ENCODE measurements at places on chromosomes 1 and 21. TPM values are rescaled to one million over a fixed set of nuclear protein-coding genes. Genes with fewer than 3 reads are reported as not detected.

The MAP10 gene
- 0.64 TPM for total RNA-seq

The KRTAP19-1 gene
- not detected for total RNA-seq

The PDC gene
- not detected for total RNA-seq

The CRP gene
- total RNA-seq, result not detected

The SIM2 gene
- total RNA-seq, result not detected

The GPR161 gene
- 11.9 TPM for total RNA-seq

The OR10Z1 gene
- not detected for total RNA-seq

DNA sequence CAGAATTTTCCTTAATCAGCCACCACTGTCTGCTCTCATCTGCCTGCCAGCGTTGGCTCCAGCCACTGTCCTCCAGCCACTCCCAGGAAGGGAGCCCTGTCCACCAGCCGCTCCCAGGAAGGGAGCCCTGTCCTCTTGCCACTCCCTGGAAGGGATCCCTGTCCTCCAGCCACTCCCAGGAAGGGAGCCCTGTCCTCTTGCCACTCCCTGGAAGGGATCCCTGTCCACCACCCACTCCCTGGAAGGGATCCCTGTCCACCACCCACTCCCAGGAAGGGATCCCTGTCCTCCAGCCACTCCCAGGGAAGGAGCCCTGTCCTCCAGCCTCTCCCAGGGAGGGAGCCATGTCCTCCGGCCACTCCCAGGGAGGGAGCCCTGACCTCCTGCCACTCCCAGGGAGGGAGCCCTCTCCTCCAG, 726.5 kb downstream of the PTPRU start:
- no peak for DNase-seq

DNA sequence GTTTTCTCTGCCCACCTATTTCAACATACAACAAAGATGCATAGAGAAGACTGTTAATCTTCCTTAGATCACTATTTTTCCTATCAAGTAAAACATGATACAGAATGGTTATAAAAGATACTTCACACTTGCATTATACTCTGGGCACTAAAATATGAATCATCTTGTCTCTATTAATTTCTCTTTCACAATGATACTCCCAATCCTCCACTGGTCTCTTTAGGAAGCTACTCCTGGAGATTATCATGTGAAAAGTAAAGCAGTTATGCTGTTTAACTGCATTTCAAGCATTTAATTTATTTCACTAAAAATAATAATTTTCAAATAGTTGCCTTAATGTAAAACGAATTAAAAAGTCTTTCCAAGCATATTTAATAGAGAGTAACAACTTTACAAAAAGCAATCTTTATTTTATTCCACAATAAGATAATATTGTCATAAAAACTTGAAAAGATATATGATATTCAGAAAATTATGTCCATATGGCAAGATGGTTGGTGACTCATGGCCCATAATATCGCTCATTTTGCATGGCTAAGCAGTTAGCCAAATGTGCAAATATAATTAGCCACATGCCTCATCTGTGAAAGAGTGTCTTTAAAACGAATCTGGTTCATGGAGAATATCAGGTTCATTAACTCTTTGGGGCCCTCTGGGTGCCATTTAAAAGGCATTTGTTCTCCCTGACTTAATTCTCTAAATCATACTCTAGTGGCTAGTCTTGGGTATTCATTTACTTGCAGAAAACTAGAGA, 1569.0 kb upstream of the B3GALT2 start:
- no peak for DNase-seq

DNA sequence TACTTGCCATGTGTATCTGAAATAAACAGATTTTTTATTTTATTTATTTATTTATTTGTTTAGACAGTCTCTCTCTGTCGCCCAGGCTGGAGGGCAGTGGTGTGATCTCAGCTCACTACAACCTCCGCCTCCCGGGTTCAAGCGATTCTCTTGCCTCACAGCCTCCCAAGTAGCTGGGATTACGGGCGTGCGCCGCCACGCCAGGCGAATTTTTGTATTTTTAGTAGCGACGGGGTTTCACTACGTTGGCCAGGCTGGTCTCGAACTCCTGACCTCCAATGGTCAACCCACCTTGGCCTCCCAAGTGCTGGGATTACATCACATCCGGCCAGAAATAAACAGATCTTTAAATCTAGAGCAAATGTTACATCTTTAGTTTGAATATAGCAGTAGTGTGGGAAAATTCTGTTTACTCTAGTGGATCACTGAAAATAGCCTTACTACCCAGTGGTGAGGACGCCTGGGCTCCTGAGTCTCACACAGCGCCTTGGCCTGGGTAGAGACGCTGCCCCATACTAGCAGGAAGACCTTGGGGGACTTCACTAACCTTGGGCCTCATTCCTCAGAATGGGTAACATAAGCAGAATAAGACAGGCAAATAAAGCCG, 709 bp downstream of the GART start:
- peak; percentile 26 for DNase-seq

- DNase-seq, result no peak
These were observed 1.1 kb downstream of the IL10RB start for GRCh38 chr21:33267250-33267649.

DNA sequence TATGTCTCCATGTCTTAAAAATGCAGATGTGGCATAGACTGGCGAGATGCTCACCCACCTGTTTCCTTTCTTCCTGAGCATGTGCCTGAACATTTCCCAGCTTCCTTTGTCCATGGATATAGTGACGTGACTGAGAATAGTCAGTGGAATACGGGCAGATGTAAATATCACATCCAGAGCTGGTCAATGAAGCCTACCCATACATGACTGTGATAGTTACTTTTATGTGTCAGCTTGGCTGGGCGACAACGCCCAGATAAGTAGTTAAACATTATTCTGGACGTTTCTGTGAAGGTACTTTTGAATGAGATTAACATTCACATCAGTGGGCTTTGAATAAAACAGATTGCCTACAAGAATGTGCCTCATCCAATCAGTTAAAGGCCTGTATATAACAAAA, 135.7 kb downstream of the RGS7 start:
- no peak for DNase-seq

DNA sequence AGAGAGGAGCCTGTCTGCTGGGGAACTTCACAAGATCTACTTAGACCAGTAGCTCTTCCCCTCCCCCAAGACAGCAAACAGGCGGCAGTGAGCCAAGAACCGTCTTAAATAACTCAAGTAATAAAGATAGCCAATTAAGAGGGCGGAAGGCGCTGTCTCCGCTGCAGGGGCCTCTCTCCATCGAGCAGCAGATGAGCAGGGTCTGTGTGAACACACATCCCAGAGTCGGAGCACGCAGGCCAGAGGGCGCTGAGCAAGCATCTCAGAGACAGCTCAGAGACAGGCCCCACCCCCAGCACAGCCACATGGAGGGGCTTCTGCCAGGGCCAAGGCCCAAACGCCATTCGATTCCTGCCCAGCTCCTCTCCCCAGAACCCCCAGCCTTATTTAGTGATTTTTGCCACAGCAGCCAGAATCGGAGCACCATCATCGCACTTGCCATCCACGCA, 11.1 kb downstream of the IFFO2 start:
- DNase-seq, result no peak

- no peak for DNase-seq
These were observed 350.9 kb upstream of the PKN2 start for GRCh38 chr1:88333086-88333695.

DNA sequence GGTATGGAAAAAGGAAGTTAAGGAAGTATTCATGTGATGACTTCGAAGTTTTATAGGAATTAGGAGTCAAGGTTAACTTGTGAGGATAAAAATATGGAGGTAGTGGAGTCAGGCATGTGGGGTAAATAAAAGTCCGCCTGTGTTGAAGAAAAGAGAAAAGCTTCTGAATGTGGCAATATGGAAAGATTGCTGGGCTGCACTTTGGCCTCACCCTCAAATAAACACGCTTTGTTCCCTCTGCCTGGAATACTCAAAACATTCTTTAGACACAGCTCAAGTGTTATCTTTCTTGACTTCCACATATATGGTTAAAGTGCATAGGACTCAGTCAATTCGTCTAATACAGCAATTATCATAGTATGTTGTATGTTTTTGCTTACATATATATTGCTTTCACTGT, 137.7 kb downstream of the PLA2G4A start:
- DNase-seq, result no peak

- DNase-seq, result no peak
These were observed 853.5 kb upstream of the TMPRSS15 start for GRCh38 chr21:19256934-19257660.

GRCh38 chr1:115312742-115313141, 25.3 kb downstream of the NGF start:
- DNase-seq, result no peak

GRCh38 chr1:230737622-230738262, 9.4 kb upstream of the CAPN9 start:
- DNase-seq, result no peak

DNA sequence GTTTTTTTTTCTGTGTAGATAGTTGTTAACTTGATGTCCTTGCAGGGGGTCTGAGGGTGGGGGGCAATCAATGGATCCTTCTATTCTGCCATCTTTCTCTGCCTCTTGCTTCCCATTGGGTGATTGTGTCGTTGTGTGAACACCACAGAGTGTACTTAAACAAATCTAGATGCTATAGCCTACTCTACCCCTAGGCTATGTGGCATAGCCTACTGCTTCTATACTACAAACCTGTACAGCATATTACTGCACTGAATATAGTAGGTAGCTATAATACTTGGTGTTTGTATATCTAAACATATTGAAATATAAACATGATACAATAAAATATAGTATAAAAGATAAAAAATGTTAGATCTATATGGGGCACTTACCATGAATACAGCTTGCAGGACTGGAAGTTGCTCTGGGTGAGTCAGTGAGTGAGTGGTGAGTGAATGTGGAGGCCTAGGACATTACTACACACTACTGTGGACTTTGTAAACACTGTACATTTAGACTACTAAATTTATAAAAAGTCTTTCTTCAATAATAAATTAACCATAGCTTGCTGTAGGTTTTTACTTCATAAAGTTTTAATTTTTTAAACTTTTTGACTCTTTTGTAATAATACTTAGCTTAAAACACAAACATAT, 105.4 kb downstream of the CENPF start:
- DNase-seq, result no peak

DNA sequence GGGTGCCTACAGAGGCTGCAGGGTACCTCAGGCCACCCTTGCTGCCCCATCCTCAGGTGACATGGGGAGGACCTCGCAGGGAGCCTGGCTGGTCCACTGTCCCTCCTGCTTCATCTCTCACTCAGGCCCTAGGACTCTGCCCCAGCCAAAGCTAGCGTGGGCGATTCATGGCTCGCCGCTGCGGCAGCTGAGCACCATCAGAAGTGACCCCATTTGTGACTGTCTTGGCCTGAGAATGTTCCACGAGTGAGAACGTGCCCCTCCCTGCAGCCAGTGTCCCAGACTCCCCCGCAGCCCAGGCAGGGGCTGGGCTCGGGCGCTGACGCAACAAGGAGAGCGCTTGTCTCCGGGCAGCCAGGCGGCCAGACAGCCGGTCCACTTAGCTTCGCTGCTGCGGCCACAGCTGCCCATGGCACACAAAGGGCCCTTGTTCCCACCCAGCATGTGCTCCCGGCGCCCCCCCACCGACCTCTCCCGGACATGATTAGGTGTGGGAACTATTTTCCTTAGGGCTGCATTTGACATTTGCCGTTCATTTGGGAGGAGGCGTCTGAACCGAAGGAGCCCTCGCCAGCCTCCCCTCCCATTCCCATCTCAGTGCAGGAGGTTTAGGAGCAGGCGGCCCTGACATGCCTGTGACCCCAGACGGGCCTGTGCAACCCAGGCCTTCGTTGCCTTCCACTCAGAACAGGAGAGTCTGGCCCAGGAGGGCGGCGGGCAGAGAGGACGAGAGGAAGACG, 19.3 kb upstream of the POFUT2 start:
- DNase-seq, result no peak

GRCh38 chr21:31677047-31677446, 17.6 kb downstream of the SOD1 start:
- no peak for DNase-seq

DNA sequence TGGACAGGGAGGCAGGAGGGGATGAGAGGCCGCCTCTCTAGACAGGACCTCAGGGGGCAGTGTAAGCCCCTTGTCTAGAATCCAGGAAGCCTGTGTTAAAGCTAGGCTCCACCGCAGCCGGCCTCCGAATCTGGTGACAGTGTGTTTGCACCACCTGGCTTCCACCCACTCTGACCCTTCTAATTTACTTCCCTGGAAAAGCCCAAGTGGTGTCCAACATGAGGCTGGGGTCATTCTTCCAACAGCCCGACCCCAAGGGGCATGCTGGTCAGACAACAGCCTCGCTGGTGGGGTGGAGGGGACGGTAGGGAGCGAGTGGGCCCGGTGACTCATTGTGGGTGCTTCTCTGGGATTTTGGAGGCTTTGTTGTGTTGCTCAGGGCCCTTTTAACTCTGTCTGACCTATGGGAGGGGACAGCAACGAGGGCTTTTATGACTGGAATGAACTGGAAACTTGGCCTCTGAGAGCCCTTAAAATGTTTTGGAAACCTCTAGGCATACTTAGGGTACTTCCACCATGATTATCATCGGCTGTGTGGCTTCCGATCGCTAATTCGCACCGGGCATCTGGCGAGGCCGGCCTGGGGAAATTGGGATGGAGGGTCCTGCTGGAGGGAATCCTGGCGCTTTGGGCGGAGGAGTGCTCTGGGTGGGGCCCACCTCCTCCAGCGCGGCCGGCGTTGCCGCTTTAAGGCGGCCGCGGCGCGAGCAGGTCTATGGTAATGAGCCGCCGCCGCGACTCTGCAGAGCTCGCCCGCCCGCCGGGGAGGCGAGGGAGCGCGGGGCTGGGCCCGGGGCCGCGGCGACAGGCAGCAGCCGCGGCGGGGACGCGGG, at the start of gene CELSR2:
Gene CELSR2, plus strand, starts transcription at position 743 of the 833 bp plus-strand sequence. CDS start 541 bp downstream, outside the sequence.
- no peak for DNase-seq

DNA sequence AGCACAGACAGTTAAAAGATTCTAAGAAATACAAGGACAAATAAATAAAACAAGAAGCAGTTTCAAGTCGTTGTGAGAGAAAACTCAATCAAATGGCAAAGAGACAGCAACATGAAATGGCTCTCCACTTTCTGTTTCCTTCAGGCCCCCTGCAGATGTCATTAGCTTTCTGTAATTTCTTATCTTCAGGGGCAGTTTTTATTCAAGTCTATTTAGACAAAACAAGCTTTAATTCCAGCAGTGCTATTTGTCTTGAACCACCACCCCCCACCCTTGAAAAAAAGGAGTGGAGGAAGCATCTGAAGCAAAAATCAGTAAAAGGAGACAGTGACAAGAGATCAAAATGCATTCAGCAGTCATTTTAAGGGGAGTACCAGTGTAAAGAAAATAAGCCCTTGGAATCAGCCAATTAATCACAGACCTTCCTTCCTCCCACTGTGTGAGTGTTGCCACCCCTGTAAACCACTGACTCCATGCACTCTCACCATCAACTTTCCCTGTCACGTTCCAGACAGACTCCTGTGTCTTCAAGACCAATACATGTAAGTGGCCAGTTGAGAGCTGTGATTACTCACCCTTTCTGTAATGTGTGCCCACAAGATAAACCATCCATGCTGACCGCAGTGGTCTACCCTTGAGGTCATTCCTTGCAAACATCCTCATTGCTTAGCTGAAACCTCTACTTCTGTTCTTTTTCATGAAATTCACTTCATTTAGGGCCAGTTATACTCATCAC, 136.1 kb upstream of the HOOK1 start:
- peak; percentile 90 for DNase-seq

GRCh38 chr1:145845144-145845513, 301 bp upstream of the NUDT17 start:
- DNase-seq, result no peak
